ENCODE measurements at places on chromosomes 16 and 17. TPM values are rescaled to one million over a fixed set of nuclear protein-coding genes. Genes with fewer than 3 reads are reported as not detected.

DNA sequence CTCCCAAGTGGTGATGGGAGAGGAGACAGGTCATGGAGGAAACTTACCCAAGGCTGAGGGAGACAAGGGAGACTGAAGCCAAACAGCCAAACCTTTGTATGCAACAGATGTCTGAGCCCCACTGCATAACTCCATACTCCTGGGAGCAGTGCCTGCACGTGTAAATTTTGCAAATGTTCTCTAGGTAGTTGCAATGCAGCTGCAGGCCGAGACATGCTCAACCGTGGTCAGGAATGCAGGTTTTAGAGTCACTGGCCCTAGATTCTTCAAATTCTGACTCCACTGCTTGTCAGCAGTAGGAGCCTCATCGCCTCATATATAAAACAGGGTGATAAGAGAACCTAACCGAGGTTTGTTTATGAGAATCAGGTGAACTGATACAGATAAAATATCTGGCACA, 11.5 kb downstream of the DYNLRB2 start:
- no peak for DNase-seq

The PHB1 gene
- polyA plus RNA-seq, result 137 TPM

- no peak for DNase-seq
Measured at GRCh38 chr17:36129616-36130015, 26.0 kb downstream of the CCL4 start.

DNA sequence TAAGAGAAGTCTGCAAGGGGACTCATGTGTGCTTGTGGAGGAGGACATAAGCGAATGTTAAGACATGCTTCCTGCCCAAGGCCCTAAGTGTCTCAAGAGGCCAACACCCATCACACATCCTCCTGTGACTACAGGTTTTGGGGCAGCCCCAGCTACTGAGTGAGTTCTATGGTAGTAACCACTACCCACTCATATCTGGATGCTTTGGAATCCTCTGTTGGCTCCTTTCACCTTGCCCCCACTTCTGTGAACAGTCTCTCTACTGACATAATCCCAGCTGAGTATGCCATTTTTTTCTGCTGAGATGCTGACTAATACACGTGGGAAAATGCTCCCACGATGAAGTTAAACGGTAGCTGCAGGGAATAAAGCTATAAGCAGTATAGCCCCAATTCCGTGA, 153.5 kb downstream of the VPS53 start:
- DNase-seq, result no peak

DNA sequence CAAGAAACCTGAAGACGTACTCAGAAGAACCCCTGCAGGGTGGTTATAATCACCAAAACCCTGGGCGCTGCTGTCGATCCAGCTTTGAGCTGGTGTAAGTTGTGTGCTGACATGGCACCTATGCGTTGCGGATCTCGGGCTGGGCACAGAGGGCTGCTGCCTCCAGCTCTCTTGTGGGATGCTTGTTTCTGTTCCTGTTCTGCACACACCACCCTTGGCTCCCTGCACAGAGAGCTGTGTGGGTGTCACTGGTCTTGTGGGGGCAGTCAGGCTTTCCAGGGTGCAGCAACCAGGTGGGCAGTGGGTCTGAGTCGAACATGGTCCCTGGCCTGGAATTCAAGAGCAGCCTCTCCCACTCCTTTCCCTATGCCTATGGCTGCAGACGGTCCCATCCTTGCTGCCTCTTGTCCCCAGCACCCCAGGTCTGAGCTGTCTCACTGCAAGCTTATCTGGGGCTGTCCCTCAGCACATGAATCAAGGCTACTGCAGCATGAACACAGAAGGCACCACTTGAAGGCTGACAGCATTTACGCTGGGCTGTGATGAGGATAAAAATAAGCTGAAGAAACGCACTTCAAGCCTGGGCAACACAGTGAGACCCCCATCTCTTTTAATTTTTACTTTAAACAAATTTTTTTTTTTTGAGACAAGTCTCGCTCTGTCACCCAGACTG, 20.1 kb downstream of the ZNF276 start:
- no peak for DNase-seq

DNA sequence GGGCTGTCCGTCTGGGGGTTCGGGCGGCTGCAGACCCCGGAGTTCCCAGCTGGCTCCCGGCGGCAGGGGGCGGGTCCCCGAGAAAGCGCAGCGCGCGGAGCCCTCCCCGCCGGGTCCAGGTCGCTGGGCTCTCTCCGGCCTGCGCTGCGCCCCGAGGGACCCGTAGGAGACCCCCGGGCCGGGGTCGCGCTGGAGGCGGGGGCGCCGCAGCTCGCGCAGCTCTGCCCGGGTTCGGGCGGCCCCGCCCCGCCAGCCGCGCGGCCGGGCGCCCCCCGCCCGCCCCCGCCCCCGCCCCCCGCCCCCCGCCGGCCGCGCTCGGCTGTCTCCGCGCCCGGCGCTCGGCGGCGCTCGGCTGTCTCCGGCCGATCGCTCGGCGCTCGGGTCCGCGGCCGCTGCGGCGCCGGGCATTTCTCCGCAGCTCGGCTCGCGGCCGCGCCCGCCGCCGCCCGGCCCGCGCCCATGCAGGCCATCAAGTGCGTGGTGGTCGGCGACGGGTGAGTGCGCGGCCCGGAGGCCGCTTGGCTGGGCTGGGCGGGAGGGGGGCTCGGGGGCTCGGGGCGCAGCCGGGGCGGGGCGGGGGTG, at the start of gene RAC3:
RAC3 (plus strand) TSS at position 376 of the 582 bp plus-strand sequence; CDS start at position 460, 84 bp downstream.
- no peak for DNase-seq

DNA sequence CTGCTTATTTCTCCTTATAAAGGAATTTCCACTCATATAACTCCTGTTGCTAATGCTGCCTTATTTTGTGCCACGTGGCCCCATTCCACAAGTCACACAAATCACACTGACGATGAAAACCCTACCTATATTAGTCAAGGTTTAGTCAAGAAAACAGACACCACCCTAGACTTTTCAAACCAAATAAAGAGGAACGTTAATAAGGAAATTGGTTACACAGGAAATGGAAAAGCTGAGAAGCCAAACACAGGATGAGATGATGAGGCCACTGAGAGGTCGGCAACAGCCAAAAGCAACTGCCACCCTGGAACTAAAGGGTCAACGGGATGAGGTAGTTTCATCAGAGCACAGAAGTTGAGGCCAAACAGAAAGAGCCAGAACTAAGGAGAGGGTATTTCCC, 47.3 kb upstream of the ALOX12 start:
- DNase-seq, result no peak

DNA sequence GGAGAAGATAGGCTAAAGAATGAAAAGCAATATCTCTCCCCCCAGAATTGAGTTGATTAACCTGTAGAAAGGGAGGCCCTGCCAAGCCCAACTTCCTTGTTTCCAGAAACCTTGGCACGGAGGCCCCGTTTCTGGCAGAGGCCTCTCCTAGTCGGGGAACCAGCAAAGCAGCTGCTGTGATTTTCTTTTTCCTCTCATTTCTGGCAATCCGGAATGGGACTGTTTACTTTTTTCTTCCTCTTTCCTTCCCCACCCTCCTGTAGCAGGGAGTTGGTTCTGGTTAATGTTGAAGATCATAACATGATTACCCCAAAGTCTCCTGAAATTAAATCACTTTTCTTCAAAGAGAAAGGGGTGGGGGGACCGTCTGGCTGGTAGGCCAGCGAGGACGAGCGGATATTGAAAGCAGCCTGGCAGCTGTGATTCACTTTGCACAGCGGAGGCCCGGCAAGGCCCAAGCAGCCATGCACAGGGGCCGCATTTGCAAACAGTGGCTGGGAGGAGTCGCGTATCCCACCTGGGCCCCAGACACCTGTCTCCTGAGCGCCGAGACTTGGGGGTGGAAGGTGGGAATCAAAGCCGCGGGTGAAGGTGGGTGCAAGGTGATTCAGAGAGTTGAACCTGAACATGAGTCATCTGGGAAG, 51.5 kb downstream of the NTN1 start:
- no peak for DNase-seq

DNA sequence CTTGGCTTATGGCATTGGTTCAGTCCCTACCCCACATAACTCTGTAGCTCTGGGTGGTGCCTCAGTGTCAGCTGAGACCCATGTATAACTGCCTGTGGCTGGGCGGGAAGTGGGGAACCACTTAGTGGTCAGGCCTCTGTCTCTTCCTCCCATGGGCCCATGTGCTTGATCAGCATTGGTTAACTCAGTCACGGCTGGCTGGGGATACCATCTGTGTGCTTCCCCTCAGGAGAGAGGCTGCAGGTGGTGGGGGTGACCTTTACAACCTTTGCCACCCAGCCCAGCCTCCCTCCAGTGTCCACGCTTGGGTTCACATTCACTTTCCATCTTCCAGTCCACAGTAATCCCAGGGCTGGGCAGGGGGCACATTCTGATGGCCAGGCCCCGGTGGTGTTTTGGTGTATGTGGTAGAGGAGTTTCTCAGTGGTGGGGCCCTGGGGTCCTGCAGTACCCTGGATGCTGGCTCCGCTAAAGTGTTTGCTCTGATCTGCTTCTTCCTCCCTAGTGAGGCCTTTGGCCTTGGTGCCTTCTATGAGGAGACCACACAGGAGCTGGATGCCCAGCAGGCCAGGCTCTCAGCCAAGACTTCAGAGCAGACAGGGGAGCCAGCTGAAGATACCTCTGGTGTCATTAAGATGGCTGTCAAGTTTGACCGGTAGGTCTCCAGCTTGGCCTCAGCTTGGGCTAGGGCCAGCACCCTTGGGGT, 10.2 kb upstream of the NFATC3 start:
- peak; percentile 34 for DNase-seq

DNA sequence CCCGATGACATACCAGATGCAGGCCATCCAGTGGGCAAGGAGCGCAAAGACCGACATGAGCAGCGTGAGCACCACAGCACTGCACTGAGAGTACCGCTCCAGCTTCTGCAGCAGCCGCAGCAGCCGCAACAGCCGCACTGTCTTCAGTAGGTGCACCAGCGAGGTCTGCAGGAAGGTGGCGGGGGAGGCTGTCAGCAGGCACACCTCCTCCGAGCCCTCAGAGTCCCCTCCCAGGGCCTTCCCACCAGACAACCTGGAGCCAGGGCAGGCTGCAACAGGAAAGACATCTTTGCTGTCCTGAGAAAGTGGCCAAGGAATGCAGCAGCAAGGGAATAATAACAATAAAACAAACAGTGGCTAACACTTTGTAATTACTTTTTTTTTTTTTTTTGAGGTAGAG, 9.1 kb downstream of the KCNH4 start:
- DNase-seq, result no peak

DNA sequence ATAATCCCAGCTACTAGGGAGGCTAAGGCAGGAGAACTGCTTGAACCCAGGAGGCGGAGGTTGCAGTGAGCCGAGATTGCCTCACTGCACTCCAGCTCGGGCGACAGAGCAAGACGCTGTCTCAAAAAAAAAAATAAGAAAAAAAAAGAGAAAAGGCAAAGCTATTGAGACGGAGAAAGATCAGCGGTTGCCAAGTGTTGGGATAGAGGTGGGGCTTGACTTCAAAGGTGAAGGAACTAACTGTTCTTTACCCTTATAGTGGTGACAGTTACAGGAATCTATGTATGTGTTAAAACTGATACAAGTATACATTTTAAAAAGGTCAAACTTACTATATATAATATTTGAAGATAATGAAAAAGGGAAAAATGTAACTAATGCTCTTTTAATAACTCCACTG, 22.5 kb downstream of the AKAP10 start:
- DNase-seq, result no peak

DNA sequence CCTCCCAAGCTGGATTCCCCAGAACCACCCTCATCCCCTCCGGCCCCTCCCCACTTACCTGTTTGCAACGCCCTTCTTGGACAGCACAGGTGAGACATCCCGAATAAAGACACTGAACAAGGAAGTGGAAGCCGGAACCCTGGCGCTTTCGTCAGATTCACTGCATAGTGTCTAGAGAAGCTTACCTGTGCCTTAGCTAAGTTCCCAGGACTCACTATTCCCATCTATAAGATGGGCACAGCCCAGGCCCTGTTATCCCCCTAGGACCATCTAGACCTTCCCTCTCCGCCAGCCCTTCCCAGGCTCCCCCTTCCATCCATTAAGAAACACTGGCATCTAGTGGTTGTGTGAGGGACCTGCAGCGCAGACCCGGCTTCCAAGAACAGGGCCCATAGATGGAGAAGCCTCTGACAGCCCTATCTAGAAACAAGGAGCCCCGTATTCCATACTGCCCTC, 26.9 kb upstream of the RPL38 start:
- peak; percentile 8 for DNase-seq

GRCh38 chr16:30533748-30534367, 800 bp downstream of the ZNF747 start:
- peak; percentile 44 for DNase-seq

The TCAP gene
- polyA plus RNA-seq, result 0.07 TPM

The PRCD gene
- not detected for polyA plus RNA-seq
